Calu3 (cell line): ENCODE measurements at places on chromosomes 4 and X. TPM values are rescaled to one million over a fixed set of nuclear protein-coding genes. Genes with fewer than 3 reads are reported as not detected.

DNA sequence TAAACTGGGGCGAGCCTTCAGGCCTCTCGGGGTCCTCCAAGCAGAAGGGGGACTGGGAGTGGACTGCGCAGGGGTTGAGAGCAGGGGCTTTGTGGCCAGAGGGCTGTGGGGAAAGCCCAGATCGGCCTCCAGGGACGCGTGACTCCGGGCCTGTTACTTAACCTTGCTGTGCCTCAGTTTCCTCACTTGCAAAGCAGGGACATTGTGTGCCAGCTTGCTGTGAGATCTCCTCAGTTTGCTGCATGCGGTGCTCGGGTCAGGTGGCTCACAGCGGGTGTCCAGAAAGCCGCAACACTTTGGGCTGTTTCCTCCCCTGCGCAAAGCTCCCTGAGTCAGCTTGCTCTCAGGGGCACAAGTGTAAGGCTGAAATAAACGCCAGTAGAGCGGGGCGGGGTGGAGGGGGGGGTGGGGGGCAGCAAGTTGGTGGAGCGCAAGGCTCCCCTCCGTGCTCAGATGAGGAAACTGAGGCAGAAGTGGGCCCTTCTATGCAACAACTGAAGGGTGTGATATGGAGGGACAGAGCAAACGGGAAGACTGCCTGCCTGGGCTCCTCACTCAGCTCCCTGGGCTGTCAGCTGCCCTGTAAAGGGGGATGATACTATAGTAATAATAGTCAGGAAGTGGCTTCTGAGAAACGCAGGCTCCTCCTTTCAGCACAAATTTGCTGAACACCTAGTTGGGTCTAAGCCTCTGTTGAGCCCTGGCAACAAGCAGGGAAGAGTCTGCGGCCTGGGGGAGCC lies 101.0 kb downstream of the HMX1 start:
- DNase-seq = no peak

The KLHL4 gene
- not detected in 2 replicates for total RNA-seq

- DNase-seq = no peak
Measured at GRCh38 chrX:134734466-134734952, 76.2 kb upstream of the PLAC1 start.

- DNase-seq = no peak
Measured at GRCh38 chr4:25919676-25920075, 5.7 kb downstream of the SMIM20 start.

The CLGN gene
- total RNA-seq = 2.1 and 2.9 TPM in 2 replicates

The PITX2 gene
- not detected in 2 replicates for total RNA-seq

- no peak for DNase-seq
Measured at GRCh38 chr4:970854-971520, 2.4 kb downstream of the DGKQ start.

DNA sequence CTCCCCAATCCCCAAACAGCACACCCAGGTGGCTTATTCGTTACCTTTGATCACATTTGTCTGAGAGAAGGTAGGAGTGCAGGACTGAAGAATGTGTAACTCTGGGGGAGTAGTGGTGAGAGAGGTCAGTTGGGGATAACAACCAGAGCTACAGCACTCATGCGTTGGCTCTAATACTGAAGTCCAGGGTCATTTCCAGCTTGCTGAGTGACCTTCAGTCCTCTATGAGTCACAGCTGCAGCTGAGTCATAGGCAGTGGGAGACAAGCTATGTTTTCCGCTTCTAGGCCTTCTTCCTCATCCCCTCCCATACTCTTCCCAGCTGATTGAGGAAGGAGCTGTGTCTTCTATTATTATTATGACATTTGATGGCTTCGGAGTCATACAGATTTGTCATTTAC lies 31.6 kb upstream of the CT47C1 start:
- peak; percentile 29 for DNase-seq

The TBC1D9 gene
- 7.5 and 9.4 TPM in 2 replicates for total RNA-seq

GRCh38 chr4:111323496-111323895 lies 700.6 kb upstream of the PITX2 start:
- DNase-seq = no peak

The MAMLD1 gene
- total RNA-seq = 7.1 and 8.8 TPM in 2 replicates

DNA sequence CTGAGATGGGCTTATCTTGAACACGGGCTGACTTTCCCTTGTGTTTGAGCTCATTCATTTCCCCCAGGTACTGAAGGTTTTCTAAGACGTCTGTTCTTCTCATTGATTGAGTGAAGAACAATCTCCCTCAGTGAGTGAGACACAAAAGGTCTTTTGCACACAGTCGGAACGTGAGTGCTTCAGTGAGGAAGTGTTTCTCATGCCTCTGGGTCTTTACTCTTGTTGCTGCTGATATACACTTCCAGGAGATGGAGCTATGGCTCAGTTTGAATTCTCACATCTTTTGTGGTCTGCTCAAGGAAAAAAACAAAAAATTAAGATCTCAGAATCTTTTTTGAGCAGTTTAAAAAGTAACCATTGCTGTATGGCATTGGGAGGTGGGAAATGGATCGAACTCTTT lies 981.9 kb upstream of the TENM3 start:
- DNase-seq = peak; percentile 3

DNA sequence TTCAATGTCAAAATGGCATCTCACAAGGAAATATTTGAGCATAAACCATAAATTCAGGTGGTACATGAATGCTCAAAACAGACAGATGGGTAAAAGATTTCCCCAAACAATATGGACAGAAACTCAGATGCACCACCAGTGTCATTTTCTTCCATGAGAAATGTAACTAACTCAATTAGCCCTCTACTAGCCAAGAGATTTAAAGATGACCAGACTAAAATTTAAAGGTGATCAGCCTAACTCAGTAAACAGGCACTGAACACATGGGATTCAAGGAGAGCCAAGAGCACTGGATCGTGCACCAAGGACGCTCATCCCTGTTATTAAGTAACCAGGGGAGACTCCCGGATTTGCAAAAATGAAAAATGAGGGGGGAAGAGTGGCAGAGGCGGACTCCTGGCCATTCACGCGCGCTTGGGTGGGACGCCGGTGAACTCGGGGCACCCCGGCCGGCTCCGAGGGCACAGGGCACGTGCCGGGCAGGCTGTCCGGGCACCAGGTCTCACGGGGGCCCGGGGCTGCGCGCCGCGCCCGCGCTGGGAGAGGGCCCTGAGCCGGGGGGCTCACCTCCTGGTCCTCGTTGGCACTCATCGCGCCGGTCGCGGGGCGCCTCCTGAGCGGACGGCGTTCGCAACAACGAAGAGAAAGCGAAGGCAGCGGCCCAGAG lies 490 bp downstream of the RWDD4 start:
- no peak for DNase-seq

- no peak for DNase-seq
Measured at GRCh38 chrX:21963731-21964405, 23.4 kb downstream of the SMS start.

The FOXR2 gene
- total RNA-seq = not detected in 2 replicates

DNA sequence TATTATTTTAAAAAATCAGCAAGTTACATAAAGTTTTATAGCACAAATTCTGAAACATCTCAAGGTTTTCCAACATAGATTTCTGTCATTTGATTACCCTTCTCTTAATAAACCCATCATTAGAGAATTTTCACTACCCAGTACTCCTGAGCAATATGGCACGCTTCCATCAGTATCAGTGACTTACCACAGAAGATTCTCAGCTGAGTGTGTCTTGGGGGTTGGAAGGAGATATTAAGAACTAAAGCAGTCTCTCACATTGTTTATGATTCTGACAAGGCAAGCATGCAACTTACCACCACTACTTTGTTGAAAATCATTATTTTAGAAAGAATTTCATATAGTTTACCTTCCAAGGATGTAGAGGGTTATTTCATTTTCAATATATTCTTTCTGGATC lies 67.7 kb downstream of the INPP4B start:
- DNase-seq = no peak

DNA sequence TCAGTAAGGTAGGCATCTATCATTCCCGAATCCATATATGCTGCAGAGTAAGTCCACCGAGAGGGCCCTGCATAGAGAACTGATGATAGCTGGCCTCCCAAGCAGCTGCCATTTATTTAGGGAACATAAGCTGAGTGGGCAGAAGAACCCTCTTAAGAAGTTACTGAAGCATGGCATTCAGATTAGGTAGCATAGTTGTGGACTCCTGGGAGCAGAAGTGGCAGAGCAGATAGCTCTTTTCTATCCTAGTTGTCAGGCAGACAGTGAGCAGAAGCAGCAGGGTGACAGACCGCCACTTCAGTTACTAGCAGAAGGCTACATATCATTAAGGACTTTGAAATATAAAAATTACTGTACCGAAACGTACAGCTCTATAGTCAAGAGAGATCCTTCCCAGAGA lies 454.7 kb downstream of the PPP4R3C start:
- no peak for DNase-seq

DNA sequence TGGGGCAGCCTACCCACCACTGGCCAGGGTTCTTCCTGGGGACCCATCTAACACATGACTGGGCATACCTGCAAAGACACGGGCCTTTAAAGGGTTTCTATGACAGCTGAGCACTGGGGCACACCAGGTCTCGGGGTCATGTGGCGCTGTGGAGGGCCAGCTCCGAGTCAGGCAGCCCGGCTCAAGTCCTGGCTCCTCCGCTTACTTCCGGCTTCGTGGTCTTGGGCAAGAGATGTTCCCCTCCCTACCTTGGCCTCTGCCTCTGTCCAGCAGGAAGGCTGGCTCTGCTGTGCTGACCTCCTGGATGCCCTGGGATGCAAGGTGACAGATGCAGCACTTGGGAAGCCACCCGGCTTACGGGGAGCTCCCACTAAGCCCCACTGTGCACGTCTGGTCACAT lies 37.6 kb downstream of the HTRA3 start:
- DNase-seq = no peak

The CPZ gene
- total RNA-seq = not detected in 2 replicates

- DNase-seq = no peak
Measured at GRCh38 chrX:6024204-6024603, 204.5 kb downstream of the NLGN4X start.

GRCh38 chrX:9832811-9833210 lies 46.6 kb downstream of the SHROOM2 start:
- DNase-seq = no peak

DNA sequence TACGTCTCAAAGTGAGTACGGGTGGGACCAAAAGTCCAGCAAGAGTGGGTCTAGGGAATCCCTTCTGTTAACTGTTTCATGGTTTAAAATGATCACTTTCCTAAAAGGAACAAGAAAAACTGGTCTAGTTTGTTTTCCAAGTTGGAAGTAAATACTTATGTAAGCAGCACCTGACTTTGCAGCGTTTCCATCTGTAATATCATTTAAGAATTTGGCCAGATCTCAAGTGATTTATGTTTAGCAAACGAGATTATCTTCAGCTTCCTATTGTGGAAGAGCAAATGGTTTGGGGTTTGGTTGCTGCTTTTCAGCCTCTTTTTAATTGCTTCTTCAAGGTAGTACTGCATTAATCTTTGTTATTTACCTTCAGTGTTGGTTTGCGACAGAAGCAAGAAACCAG lies 50.4 kb downstream of the FHIP1A start:
- DNase-seq = no peak

DNA sequence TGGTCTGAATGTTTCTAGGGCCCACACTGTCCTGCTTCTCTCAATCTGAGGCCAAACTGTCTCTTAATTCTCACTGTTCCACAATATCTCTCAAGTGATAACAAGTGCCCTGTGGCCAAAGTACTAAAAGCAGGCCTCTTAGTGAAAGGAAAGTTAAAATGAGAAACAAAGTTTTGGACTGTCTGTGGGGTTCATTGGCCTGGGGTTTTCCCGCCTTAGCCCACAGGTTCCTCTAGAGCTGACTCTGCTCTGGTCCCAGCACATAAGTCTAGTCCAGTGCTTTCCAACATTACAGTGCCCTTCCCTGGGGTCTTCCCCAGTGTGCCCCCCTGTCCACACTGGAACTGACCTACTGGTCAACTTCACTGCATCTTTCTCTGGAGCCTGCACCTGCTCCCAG lies 6.3 kb downstream of the MAGEB1 start:
- no peak for DNase-seq

DNA sequence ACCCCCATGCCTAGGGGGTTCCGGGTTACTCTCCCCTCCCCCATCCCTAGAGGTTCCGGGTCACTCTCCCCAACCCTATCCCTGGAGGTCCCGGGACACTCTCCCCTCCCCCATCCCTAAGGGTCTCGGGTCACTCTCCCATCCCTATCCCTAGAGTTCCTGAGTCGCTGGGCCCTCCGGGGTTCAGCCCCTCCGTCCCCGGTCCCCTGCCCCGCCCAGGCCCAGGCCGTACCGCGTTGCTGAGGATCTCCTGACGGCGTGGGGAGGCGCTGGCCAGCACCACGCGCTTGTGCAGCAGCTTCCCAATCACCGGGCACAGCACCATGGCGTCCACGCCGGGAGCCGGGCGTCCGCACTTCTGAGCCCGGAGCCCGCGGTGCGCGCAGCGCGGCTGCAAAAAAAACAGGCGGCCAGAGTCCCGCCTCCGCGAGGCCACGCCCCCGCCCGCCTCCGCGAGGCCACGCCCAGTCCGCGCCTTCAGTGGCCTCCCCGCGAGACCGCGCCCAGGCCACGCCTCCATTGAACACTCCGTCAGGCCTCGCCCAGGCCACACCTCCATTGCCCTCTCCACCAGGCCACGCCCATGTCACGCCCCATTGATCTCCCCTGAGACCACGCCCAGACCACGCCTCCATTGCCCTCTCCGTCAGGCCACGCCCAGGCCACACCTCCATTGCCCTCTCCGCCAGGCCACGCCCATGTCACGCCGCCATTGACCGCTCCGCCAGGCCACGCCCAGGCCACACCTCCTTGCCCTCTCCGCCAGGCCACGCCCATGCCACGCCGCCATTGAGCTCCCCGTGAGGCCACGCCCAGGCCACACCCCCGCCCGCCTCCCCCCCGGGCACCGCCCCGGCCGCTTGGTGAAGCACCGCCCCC lies at the start of gene ASMTL:
ASMTL (minus strand) TSS at position 394 of the 879 bp plus-strand sequence; CDS start at position 325, 69 bp downstream.
- peak; percentile 98 for DNase-seq

GRCh38 chr4:128528793-128529553 lies 241.4 kb upstream of the PGRMC2 start:
- peak; percentile 55 for DNase-seq
